ENCODE measurements at places on chromosomes 4 and X. TPM values are rescaled to one million over a fixed set of nuclear protein-coding genes. Genes with fewer than 3 reads are reported as not detected.

TIGD2 gene
- 0.84 TPM for polyA plus RNA-seq

DNA sequence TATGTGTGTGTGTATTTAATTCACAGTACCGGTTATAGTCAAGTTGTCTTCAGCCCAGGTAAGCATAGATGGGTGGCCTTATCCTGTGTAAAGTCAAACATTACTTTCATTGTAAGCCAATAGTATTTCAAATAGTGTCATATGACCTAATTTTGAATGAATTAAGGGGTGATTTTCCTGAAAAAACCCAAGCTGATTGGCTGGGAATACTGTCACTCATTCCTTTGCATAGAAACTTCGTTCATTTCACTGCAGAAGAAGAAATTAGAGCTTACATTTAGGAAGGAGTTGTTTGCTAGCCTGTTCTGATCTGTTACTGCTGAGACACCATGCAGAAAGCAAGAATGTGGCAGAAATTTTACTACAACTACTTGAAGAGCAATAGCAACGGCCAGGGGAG is 45.4 kb downstream of the SMARCAD1 start:
- no peaks in the 10 kb centered on the region for H3K4me1 ChIP-seq
- H3K27me3 ChIP-seq: no peaks in the 10 kb centered on the region
- H3K4me3 ChIP-seq: no peak overlapping the region
- DNase-seq: no peak
- peaks cover 63% of the 10 kb centered on the region for H3K36me3 ChIP-seq

PF4V1 gene
- not detected for polyA plus RNA-seq

SERPINA7 gene
- not detected for polyA plus RNA-seq

DNA sequence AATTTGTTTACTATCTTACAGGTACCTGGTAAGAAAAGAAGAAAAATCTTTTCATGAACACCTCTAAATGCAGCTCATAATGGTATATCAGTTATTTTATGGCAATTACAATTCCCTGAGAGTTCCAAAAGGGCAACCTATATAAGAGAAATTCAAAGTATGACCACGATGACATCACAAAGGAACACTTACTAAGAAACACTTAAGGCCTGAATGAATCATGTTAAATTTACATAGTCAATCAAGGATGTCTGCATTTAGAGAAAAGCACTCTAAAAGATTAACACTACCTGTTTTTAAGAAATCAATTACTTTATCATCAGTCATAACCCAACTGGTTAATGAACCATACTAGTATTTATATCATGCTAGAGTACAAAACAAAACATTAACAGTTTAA is 63.9 kb downstream of the LCORL start:
- no peak for DNase-seq
- H3K27me3 ChIP-seq: no peaks in the 10 kb centered on the region
- H3K4me1 ChIP-seq: no peaks in the 10 kb centered on the region
- no peak overlapping the region for H3K4me3 ChIP-seq

PAGE2B gene
- 0.31 TPM for polyA plus RNA-seq

TLR10 gene
- not detected for polyA plus RNA-seq

Measured in SK-N-SH (cell line).